ENCODE measurements at places on chromosomes 6 and 20.

GRCh38 chr6:148203281-148203925 lies 139.2 kb upstream of the SASH1 start:
- no peak overlapping the region for H3K4me3 ChIP-seq
- no peak overlapping the region for H3K27ac ChIP-seq
- DNase-seq = no peak
- peaks cover 12% of the 10 kb centered on the region for H3K4me1 ChIP-seq
- H3K27me3 ChIP-seq = peaks cover 22% of the 10 kb centered on the region

- no peaks in the 10 kb centered on the region for H3K4me1 ChIP-seq
- H3K27ac ChIP-seq = no peak overlapping the region
Measured at GRCh38 chr20:20719411-20719810, 7.0 kb upstream of the RALGAPA2 start.

- no peak overlapping the region for H3K4me3 ChIP-seq
- DNase-seq = no peak
- no peaks in the 10 kb centered on the region for H3K36me3 ChIP-seq
- H3K27ac ChIP-seq = no peak overlapping the region
Measured at GRCh38 chr6:138119976-138120375, 12.8 kb upstream of the PERP start.

DNA sequence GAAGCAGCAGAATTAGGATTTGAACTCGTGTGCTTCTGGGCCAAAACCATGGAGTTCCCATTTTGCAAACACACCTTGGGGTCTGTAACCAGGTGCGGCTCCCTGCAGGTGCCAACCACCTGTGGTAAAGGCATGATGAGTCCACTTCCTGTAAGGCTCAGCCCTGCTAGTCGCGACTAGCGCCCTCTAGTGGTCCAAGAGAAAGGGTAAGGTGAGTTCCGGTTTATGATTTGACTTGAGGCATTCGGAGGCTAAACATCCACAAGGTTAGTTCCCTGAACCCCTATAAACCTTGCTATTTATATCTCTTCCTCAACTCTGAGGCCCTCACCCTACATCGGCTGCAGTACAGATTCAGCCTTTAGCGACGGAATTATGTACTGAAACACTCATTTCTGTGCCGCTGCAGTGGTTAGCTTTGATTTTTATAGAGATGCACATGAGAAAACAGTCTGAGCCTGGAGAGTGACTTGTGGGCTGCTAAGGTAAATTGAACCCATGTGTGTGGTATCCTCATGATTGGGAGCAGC lies 173.4 kb downstream of the PLCB1 start:
- no peaks in the 10 kb centered on the region for H3K27me3 ChIP-seq
- no peak overlapping the region for H3K4me3 ChIP-seq
- H3K4me1 ChIP-seq = no peaks in the 10 kb centered on the region
- no peaks in the 10 kb centered on the region for H3K36me3 ChIP-seq
- H3K27ac ChIP-seq = no peak overlapping the region

GRCh38 chr6:97978855-97979271 lies 695.8 kb upstream of the MMS22L start:
- no peaks in the 10 kb centered on the region for H3K27me3 ChIP-seq
- no peak overlapping the region for H3K27ac ChIP-seq
- H3K36me3 ChIP-seq = no peaks in the 10 kb centered on the region
- DNase-seq = no peak
- H3K4me3 ChIP-seq = no peak overlapping the region

DNA sequence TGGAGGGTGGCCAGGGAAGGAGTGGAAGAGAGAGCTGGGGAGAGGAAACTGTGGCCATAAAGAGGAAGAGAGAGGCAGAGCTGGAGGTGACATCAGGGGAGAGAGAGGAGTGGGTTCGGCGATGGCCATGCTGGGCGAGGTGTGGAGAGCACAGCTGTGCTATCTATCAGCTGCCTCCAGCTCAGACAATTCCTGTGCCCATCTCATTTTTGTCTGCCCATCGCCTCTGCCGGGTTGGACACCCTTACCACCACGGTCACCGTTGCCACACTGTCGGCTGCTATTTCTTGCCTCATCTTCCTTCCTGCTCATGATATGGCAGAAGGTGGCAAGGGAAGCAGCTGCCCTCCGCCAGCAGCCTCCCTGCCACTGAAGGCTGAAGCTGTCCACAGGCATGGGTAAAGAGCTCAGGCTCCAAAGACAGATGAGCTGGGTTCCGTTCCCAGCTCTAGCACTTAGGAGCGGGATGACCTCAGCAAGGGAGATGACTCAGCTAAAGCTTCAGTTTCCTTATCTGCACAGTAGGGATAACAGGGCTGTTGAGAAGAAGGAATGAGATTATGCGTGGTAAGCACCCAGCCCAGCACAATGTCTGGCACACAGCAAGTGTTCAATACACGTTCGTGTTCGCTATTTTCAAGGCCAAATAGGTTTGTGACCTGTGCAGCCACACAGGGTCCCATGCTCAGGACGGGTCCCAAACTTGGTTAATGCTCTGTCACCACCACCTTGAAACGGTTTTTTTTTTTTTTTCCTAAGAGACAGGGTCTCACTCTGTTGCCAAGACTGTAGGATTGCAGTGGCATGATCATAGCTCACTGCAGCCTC lies 21.9 kb upstream of the TAF8 start:
- H3K36me3 ChIP-seq = peaks cover 43% of the 10 kb centered on the region
- DNase-seq = peak; percentile 29
- no peaks in the 10 kb centered on the region for H3K27me3 ChIP-seq
- H3K27ac ChIP-seq = peak overlapping the region; percentile 93

- no peak overlapping the region for H3K4me3 ChIP-seq
- H3K27me3 ChIP-seq = no peaks in the 10 kb centered on the region
- H3K27ac ChIP-seq = no peak overlapping the region
- DNase-seq = no peak
- peaks cover 12% of the 10 kb centered on the region for H3K36me3 ChIP-seq
- no peaks in the 10 kb centered on the region for H3K4me1 ChIP-seq
Measured at GRCh38 chr6:118853408-118853807, 40.5 kb upstream of the ASF1A start.

GRCh38 chr20:60100780-60101179 lies 142.6 kb downstream of the CDH26 start:
- no peak overlapping the region for H3K27ac ChIP-seq
- H3K4me1 ChIP-seq = no peaks in the 10 kb centered on the region
- no peaks in the 10 kb centered on the region for H3K36me3 ChIP-seq
- DNase-seq = no peak
- H3K27me3 ChIP-seq = no peaks in the 10 kb centered on the region

DNA sequence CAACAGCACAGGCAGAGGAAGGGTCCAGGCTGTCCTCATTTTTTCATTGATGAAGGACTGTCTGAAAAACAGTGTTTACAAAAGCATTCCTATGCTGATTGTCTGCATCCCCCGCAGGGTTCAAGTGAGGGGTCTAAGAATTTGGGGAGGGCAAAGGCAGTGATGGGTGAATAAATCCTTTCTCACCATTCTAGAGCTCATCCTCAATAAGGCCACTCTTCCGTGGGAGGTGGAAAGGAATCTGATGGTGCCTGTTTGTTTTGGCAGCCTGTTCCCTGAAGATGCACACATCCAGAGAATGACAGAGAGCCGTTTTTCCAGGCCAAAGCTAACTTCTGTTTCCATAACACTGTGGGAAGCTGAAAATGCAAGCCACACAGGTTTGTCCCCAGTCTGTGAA lies 164.5 kb downstream of the MOXD1 start:
- no peaks in the 10 kb centered on the region for H3K36me3 ChIP-seq
- no peak for DNase-seq
- H3K4me1 ChIP-seq = no peaks in the 10 kb centered on the region
- no peak overlapping the region for H3K4me3 ChIP-seq

DNA sequence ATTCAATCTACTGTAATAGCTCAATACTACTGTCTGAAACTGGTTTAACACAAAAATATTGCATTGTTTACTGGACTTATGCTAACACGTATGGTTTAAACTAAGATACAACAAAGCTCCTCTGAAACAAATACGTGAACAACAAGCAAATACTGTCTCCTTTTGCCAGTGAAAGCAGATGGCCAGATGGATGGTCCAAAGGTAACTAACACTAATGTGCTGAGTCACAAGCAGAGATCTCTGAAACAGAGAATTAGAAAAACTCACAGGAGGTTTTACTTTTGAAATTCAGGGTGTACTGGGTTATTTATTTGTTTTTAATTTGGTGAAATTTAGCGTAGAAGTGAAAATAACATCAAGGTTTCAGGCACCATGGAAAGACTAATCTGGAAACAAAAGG lies 124.3 kb upstream of the SOX4 start:
- H3K4me3 ChIP-seq = no peak overlapping the region
- no peak for DNase-seq
- no peak overlapping the region for H3K27ac ChIP-seq
- H3K4me1 ChIP-seq = no peaks in the 10 kb centered on the region
- no peaks in the 10 kb centered on the region for H3K36me3 ChIP-seq

GRCh38 chr20:9996944-9997343 lies 37.8 kb upstream of the ANKEF1 start:
- H3K27ac ChIP-seq = no peak overlapping the region
- H3K4me3 ChIP-seq = no peak overlapping the region
- no peaks in the 10 kb centered on the region for H3K36me3 ChIP-seq
- H3K4me1 ChIP-seq = peaks cover 2% of the 10 kb centered on the region
- H3K27me3 ChIP-seq = no peaks in the 10 kb centered on the region

DNA sequence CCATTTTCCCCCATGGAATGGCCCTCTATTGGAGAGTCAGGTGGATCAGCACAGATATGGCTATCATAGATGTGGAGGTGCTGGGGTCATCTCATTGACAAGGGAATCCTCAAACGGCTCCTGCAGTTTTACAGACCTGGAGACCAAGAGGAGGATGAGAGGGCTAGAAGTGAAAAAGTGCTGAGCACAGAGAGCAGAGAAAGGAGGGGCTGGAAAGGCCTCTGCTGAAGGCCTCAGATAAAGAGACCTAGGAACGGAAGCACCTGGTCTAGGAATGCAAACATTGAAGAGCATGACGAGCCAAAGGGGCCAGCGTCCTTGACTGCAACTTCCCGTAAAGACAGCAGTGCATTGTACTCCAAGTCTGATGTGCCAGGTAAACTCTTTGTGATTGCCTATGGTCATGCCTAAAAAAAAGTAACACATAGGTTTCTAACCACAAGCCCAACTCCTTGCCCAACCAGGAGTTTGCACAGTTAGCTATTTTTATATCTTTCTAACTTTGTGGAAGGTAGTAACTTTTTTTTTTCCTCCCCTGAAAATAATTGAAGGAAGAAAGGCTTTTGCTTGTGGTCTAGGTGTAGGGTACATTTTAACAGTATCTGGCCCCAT lies 15.2 kb downstream of the RSPH4A start:
- H3K36me3 ChIP-seq = peaks cover 17% of the 10 kb centered on the region
- H3K4me1 ChIP-seq = peaks cover 6% of the 10 kb centered on the region
- DNase-seq = peak; percentile 40

- peaks cover 26% of the 10 kb centered on the region for H3K4me1 ChIP-seq
- H3K4me3 ChIP-seq = no peak overlapping the region
- no peak overlapping the region for H3K27ac ChIP-seq
- no peak for DNase-seq
- peaks cover 5% of the 10 kb centered on the region for H3K36me3 ChIP-seq
Measured at GRCh38 chr6:42769051-42769450, 12.8 kb upstream of the BICRAL start.

DNA sequence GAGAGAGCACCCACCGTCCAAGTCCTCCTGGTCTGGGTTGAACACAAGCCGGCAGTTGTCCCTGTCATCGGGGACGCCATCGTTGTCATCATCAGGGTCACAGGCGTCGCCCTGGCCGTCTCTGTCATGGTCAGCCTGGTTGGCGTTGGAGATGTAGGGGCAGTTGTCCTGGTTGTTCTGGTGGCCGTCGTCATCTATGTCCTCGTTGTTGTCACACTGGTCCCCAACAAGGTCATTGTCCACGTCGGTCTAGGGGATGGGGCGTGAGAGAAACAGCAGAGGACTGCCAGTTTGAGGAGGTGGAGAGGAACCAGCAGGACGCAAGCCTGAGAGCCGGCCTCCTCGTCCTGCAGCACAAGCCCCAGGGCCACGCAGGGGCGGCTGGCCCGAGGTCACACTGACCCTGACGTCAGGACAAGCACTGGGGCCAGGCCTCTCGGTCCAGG lies 28.5 kb downstream of the THBS2 start:
- H3K27ac ChIP-seq = no peak overlapping the region
- H3K36me3 ChIP-seq = no peaks in the 10 kb centered on the region
- no peaks in the 10 kb centered on the region for H3K4me1 ChIP-seq
- H3K27me3 ChIP-seq = no peaks in the 10 kb centered on the region

DNA sequence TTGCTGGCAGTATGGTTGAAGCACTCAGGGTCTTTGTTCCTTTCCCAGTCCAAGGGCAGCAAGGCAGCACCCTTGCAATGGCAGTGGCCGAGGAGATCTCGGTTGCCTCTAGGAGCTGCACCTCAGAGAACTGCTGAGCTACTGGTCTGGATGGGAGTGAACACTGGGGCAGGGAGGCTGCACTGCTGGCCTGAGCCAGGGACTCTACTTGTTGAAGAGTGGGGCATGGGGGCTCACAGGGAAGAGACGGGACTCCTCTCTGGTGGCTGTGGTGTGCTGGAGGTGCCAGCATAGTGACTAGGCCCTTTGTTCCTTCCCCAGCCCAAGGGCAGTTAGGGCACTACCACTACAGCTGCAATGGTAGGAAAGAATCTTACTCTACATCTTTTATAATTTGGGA lies 203.0 kb downstream of the ZDHHC14 start:
- peaks cover 34% of the 10 kb centered on the region for H3K4me1 ChIP-seq
- no peaks in the 10 kb centered on the region for H3K27me3 ChIP-seq
- H3K4me3 ChIP-seq = no peak overlapping the region
- H3K36me3 ChIP-seq = no peaks in the 10 kb centered on the region
- H3K27ac ChIP-seq = no peak overlapping the region

DNA sequence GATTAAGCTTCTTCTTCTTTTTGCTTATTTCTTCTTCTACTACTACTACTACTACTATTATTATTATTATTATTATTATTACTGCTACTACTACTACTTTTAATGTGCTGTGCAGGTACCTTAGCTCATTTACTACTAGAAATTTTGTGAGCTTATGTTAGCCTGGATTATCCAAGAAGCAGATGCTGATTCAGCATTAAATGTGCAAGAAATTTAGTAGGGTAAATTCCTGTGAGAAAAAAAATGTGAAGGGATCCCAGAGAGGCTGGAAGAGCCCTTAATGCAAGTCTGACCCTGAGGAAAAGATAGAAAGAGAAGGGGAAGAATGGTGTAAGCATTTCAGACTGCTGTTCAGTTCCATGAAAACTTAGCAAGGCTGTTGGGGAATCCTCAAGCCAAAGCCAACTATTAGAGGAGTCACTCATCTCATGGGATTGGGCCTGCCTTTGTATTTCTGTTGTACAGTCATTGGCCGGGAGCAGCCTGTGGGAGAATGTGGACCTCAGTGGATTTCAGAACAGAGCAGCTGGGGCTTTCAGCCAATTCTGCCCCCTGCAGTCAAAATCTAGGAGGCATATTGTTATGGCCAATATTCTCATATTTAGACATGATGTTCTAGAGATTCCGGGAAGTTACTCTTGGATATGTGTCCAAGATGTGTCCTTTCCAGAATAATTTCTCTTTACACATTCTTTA lies 37.2 kb upstream of the TSPYL1 start:
- H3K27me3 ChIP-seq = no peaks in the 10 kb centered on the region
- DNase-seq = no peak
- no peak overlapping the region for H3K27ac ChIP-seq
- H3K4me3 ChIP-seq = no peak overlapping the region
- peaks cover 9% of the 10 kb centered on the region for H3K4me1 ChIP-seq
- no peaks in the 10 kb centered on the region for H3K36me3 ChIP-seq
